A673 (cell line): ENCODE measurements at places on chromosomes 16 and 17. TPM values are rescaled to one million over a fixed set of nuclear protein-coding genes. Genes with fewer than 3 reads are reported as not detected.

Gene IL17C
- total RNA-seq, result 0.28 TPM in 1 of 2 replicates, not detected in the other

Gene TMEM95
- total RNA-seq, result not detected in 2 replicates

Gene BMERB1
- total RNA-seq, result 11.5 and 16.8 TPM in 2 replicates

Gene PLA2G10
- not detected in 2 replicates for total RNA-seq

DNA sequence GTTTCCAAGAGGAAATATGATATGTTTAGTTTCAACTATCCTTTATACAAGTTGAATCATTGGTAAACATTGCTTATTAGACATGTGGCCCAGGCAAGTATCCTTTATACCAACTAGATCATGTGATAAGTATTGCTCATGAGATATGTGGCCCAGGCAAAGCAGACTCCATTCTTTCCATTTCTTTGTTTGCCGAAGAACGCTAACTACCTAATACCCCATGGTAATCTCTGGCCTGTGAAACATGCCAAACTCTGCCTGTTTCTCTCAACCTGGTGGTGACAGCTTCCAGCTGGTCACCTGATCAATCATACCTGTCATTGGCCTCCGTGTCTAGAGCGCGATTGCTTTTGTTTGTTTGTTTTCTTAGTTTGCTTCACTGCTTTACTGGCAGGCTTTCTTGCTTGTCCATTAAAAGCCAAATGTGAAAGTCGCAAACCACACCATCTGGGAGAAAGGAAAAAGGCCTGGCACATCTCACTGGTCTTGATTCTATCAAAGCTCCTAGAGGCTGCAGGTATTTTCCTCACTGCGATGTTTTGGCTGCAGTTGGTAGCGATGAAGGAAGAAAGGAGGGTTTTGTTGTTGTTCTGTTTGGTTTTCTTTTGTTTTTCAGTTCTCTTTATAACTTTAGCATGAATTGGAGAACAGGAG lies 686.2 kb downstream of the KCNJ2 start:
- DNase-seq, result no peak

DNA sequence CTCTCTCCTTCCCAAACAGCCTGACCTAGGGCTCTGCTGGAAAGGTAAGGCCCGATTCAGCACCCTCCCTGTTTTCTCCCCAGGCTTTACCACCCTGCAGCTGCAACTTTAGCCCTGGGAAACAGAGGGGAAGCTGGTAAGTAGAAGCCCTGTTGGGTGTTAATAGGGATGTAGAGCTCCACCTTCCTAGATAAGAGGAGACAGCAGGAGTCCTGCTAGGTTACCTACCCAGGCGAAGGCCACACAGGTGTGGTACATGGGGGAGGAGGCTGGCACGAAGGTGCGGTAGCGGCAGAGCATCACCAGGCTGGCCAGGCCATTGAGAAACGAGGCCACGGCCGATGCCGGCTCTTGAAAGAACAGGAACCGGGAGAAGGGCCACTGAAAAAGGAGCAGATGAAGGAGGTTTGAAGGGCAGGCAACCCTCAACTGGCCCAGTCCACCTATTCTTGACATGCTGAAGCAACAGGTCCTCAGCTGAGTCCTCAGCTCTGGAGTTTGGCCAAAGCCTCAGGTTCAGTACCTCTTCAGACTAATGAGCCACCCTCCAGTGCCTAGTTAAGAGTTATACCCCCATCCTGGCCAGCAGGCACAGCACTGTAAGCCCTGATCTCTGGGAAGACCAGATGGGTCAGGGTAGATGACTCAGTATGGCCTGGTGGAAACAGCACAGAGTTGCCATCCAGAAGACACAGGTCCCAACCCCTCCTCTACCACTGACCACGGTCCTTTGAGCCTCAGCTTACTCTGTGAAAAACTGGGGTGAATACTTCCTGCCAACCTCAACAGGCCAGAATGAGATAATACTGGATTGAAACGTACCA lies 3.3 kb downstream of the PGAP3 start:
- DNase-seq, result no peak

GRCh38 chr16:11384184-11384955 lies 39.1 kb downstream of the RMI2 start:
- no peak for DNase-seq

- DNase-seq, result no peak
Measured at GRCh38 chr17:50844117-50844700, 8.8 kb downstream of the WFIKKN2 start.

DNA sequence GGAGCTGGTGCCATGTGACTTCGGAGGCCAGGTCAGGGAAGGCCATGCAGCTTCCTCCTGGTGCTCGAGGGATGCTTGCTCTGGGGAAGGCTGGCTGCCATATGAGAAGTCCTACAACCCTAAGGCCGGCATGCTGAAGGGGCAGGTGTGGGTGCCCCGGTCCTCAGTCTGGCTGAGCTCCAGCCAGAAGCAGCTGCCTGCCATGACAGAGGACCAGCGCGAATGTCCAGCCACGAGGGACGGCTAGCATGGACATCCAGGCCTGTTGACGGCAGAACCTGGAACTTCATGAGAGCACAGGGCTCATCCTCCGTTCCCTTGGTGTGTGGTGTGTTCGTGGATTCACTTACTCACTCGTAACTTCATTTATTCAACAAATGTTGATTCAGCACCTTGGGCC lies 140.6 kb downstream of the IRF8 start:
- no peak for DNase-seq
